Neural progenitor cell (in vitro differentiated cells): ENCODE measurements at places on chromosomes 6 and 20. TPM values are rescaled to one million over a fixed set of nuclear protein-coding genes. Genes with fewer than 3 reads are reported as not detected.

- no peak overlapping the region for H3K4me3 ChIP-seq
- H3K36me3 ChIP-seq, result no peaks in the 10 kb centered on the region
- H3K4me1 ChIP-seq, result no peaks in the 10 kb centered on the region
- no peak overlapping the region for H3K27ac ChIP-seq
- no peak for DNase-seq
These were observed 8.5 kb downstream of the SCGN start for GRCh38 chr6:25660512-25660911.

- H3K27me3 ChIP-seq, result no peaks in the 10 kb centered on the region
- no peak for DNase-seq
- H3K4me1 ChIP-seq, result no peaks in the 10 kb centered on the region
- no peaks in the 10 kb centered on the region for H3K36me3 ChIP-seq
- no peak overlapping the region for H3K27ac ChIP-seq
These were observed 183.7 kb upstream of the CEP162 start for GRCh38 chr6:84411060-84411629.

GRCh38 chr6:88358846-88359245, 192.7 kb upstream of the CNR1 start:
- no peak for DNase-seq
- no peak overlapping the region for H3K4me3 ChIP-seq
- H3K27ac ChIP-seq, result no peak overlapping the region
- no peaks in the 10 kb centered on the region for H3K27me3 ChIP-seq

DNA sequence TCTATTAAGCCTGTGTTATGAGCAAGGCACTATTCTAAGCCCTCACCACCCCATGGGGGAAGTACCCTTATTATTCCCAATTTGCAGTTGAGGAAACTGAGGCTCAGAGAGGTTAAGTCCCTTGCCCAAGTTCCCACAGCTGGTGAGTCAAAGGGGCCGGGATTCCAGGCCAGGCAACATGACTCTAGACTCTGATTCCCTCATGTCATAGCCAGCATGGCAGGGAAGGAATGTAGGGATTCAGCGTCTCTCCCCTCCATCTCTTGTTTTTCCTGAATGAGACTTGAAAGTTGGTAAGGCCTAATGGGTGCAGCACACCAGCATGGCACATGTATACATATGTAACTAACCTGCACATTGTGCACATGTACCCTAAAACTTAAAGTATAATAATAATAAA, 6.7 kb downstream of the C6orf132 start:
- H3K4me3 ChIP-seq, result no peak overlapping the region
- no peak for DNase-seq
- H3K4me1 ChIP-seq, result peaks cover 46% of the 10 kb centered on the region
- H3K36me3 ChIP-seq, result no peaks in the 10 kb centered on the region
- H3K27ac ChIP-seq, result no peak overlapping the region
- H3K27me3 ChIP-seq, result peaks cover 22% of the 10 kb centered on the region

DNA sequence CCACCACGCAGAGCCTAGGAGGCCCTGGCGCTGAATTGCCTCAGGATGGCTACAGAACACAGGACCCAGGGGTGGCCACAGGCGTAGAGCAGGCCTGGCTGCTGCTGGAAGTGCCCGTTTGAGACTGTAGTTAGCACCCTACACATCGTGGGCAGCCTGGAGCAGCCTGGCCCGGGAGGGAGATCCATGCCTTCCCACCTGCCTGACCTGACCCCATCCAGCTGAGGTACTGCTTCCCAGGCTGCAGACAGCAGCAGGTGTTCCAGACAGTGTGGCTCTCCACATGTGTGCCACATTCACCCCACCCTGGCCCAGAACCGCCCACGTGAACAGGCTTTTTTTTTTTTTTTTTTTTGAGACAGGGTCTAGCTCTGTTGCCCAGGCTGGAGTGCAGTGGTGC, 20.9 kb upstream of the MAP1LC3A start:
- H3K4me1 ChIP-seq, result no peaks in the 10 kb centered on the region
- no peaks in the 10 kb centered on the region for H3K27me3 ChIP-seq
- no peak overlapping the region for H3K4me3 ChIP-seq
- H3K36me3 ChIP-seq, result no peaks in the 10 kb centered on the region
- no peak overlapping the region for H3K27ac ChIP-seq
- DNase-seq, result no peak

Gene FILIP1
- 17.8 and 22.6 TPM in 2 replicates for total RNA-seq

GRCh38 chr20:64003960-64004725, 23.2 kb downstream of the PRPF6 start:
- H3K27me3 ChIP-seq, result no peaks in the 10 kb centered on the region
- no peaks in the 10 kb centered on the region for H3K4me1 ChIP-seq
- DNase-seq, result no peak

DNA sequence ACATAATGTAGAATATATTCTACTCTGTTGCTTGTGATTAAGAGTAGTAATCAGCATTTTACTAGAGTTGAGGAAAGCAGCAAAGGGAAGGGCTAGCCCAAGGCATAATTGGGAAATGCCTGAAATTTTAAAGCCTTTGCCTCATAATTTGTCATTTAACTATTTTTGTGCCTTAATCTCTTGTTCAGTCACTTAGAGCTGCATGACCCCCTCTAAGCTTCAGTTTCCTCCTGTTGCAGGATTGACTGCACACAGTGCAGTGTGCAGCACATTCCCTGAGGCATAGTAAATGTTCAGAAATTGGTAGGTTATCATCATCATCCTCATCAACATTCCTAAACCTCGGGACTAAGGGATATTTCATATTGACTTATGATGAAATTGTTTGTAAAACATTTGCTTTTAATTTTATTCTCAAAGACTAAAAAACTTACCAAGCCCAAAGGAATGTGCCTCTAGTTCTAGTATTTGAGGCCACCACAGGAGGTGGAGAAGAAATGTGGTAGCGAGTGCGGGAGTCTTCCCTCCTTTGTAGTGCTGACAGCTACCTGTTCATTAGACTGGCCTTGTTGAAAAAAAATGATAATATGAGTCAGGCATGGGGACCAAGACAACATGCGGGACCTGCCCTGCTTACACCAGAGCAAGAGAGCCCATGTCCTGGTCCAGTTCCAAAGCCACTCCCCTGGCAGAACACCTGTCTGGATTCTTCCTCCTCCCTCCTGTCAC, 14.8 kb upstream of the TENT5A start:
- no peaks in the 10 kb centered on the region for H3K36me3 ChIP-seq
- no peak for DNase-seq
- no peak overlapping the region for H3K4me3 ChIP-seq
- H3K27ac ChIP-seq, result no peak overlapping the region

Gene ADAM33
- 7.0 and 18.9 TPM in 2 replicates for total RNA-seq

Gene FAM83B
- 5.3 and 6.3 TPM in 2 replicates for total RNA-seq

DNA sequence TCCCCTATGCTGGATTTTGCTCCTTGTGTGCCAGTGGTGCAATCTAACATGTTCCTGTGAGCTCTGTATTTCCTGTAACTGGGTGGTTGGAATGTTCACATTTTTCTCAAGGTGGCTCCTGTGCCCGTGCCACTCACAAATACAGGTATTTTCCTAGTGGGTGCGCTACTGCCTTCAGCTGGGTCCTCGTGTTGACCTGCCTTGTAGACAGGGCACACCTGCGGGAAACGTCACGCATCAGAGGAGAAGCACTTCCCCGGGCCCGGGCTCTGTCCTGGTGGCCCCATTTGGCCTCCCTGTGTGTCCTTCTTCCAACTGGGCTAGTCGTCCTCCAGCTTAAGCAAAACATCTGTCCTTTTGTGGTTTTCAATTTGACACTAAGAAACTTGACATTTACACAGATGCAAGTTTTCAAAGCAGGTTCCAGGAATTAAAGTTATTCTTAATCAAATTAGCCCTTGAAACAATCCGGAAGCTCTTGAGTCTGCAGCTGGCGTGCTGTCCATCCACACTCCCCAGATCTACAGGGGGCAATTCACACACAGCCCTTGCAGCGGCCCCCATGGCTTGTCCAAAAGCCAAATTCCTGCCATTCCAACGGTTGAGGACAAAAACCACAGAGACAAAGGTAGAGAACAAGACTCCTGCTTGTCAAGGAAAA, 275.1 kb downstream of the CDC5L start:
- peak overlapping the region; percentile 62 for H3K27ac ChIP-seq
- H3K36me3 ChIP-seq, result no peaks in the 10 kb centered on the region
- peak overlapping the region; percentile 18 for H3K4me3 ChIP-seq
- H3K27me3 ChIP-seq, result no peaks in the 10 kb centered on the region
- DNase-seq, result peak; percentile 93

DNA sequence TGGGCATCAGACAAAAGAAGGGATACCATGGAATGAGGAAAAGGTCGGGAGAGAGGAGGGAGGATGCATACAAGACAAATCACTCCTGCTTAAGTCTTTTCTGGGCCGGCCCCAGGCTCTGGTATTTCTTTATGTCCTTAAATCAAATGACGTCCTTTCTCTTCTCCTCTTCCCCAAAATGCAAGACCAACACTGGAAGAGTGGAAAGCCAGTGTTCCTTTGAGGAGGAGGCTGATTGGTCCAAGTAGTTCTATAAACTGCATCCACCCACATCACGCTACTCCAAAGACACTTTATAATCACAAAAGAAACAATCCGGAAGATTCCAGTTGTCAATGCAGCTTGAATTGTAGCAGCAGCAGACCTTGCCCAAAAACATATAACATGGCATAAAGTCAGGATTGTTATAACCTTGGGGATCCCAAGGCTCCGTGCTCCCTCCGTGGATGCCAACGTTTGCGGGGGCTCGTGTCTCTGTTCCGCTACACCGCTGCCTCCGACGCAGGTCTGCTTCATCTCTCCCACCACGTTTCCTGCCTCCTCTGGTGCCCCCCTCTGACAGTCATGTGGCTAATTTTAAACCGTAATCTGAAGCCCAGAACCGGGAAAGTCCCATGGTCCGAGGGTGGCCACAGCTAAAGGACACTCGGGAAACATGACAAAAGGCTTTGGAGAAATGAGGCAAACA, 47.1 kb downstream of the MCUR1 start:
- H3K27me3 ChIP-seq, result no peaks in the 10 kb centered on the region
- no peak overlapping the region for H3K4me3 ChIP-seq

Gene GTSF1L
- not detected in 2 replicates for total RNA-seq

Gene SLC32A1
- total RNA-seq, result 0.04 and 0.37 TPM in 2 replicates

DNA sequence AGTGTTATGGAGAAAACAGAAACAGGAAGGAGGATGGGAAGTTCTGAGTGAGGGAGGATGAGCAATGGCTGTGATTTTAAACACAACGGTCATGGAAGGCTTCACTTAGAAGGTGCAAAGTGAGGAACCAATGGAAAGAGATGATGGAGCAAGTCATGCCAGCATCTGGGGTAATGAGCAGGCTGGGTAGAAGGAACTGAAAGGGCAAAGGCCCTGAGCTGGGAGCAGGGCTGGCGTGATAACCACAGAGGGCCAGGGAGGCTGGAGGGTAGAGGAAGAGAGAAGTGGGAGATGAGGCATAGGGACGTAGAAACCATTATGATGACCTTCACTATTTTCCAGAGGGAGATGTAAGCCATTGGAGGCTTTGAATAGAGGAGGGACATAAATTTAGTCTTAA, 43.6 kb downstream of the NHLRC1 start:
- H3K4me3 ChIP-seq, result no peak overlapping the region
- no peak for DNase-seq
- H3K27me3 ChIP-seq, result no peaks in the 10 kb centered on the region
- H3K27ac ChIP-seq, result no peak overlapping the region
- H3K4me1 ChIP-seq, result no peaks in the 10 kb centered on the region

GRCh38 chr6:24720131-24720603, 1.2 kb upstream of the C6orf62 start:
- H3K27ac ChIP-seq, result peak overlapping the region; percentile 98
- H3K4me3 ChIP-seq, result peak overlapping the region; percentile 99
- H3K4me1 ChIP-seq, result peaks cover 25% of the 10 kb centered on the region
- H3K27me3 ChIP-seq, result no peaks in the 10 kb centered on the region
- peaks cover 12% of the 10 kb centered on the region for H3K36me3 ChIP-seq

- H3K36me3 ChIP-seq, result no peaks in the 10 kb centered on the region
- no peak overlapping the region for H3K27ac ChIP-seq
- no peaks in the 10 kb centered on the region for H3K4me1 ChIP-seq
- DNase-seq, result no peak
These were observed 29.8 kb upstream of the GMDS start for GRCh38 chr6:2274981-2275891.

DNA sequence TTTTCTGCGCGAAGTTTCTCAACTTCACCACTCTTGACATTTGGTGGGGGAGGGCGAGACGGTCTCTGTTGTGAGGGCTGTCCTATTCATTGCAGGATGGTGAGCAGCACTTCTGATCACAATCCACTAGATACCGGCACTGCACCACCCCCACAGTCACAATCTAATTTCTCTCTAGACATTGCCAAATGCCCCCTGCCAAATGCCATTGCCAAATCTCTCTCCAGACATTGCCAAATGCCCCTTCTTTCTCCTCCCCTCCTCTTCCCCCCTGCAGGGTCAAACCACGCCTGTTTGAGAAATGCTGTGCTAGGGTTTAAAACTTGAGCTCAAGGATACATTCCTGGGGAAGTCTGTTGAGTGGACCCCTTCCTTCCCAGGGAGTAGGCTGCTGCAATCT, 603.5 kb upstream of the CDH4 start:
- DNase-seq, result no peak
- no peaks in the 10 kb centered on the region for H3K36me3 ChIP-seq
- H3K27ac ChIP-seq, result no peak overlapping the region
- no peaks in the 10 kb centered on the region for H3K27me3 ChIP-seq
- no peaks in the 10 kb centered on the region for H3K4me1 ChIP-seq
- no peak overlapping the region for H3K4me3 ChIP-seq

Gene OR2J3
- 0.04 TPM in 1 of 2 replicates, not detected in the other for total RNA-seq

DNA sequence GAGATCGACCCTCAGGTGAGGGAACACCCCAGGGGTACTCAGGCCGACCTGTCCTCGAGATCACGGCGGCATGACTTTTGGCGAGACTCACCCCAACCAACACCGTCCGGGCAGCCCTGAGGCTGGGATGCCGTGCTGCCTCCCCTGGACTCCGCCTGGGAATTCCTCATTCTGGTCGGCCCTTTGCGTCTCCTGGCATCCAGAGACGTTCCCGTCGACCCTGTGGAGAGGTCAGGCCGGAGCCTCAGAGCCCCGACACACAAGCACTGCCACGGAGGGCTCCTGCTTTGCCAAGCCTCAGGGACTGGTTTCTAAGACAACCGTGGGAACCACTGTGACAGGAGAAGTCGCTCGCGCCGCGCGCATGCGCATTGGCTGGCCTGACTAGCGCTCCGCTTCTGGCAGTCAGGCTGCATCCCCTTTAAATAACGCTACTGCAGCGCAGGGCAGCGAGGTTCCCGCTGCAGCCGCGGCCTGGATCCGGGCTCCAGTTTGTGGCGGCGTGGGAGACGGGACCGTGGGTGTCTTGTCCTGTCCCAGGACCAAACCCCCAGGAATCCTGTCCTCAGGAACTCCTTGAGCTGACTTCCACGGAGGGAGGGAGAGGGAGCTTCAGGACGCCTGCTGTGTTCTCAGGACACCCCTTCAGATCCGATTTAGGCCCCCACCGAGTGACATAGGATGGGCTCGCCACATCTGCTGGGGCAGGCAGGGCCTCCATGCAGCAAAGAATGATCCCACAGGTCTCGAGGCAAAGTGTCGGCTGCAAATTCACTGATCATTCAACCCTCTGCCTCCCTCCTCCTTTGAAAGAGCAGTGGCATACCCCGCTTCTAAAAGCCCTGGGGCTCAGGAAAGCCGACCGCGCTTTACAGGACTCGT, 163.2 kb upstream of the ZNF337 start:
- H3K36me3 ChIP-seq, result no peaks in the 10 kb centered on the region
- peaks cover 89% of the 10 kb centered on the region for H3K27me3 ChIP-seq
- no peak overlapping the region for H3K4me3 ChIP-seq
- H3K27ac ChIP-seq, result no peak overlapping the region
- H3K4me1 ChIP-seq, result peaks cover 4% of the 10 kb centered on the region

- H3K4me1 ChIP-seq, result peaks cover 33% of the 10 kb centered on the region
- DNase-seq, result no peak
- no peak overlapping the region for H3K4me3 ChIP-seq
- H3K27ac ChIP-seq, result no peak overlapping the region
These were observed 223.4 kb downstream of the FOXC1 start for GRCh38 chr6:1832844-1833787.

- no peaks in the 10 kb centered on the region for H3K4me1 ChIP-seq
- no peaks in the 10 kb centered on the region for H3K27me3 ChIP-seq
- no peaks in the 10 kb centered on the region for H3K36me3 ChIP-seq
- H3K27ac ChIP-seq, result no peak overlapping the region
- no peak for DNase-seq
These were observed 931.5 kb upstream of the EYS start for GRCh38 chr6:66638518-66638917.

Gene TBC1D7
- total RNA-seq, result 52.8 and 54.9 TPM in 2 replicates
